ENCODE measurements at places on chromosomes 6 and 20.
A peak's percentile ranks its signal among the peaks of the same experiment; 100 is the strongest.

- no peak for DNase-seq
Observed at GRCh38 chr20:50892394-50892793, 38.8 kb downstream of the ADNP start.

DNA sequence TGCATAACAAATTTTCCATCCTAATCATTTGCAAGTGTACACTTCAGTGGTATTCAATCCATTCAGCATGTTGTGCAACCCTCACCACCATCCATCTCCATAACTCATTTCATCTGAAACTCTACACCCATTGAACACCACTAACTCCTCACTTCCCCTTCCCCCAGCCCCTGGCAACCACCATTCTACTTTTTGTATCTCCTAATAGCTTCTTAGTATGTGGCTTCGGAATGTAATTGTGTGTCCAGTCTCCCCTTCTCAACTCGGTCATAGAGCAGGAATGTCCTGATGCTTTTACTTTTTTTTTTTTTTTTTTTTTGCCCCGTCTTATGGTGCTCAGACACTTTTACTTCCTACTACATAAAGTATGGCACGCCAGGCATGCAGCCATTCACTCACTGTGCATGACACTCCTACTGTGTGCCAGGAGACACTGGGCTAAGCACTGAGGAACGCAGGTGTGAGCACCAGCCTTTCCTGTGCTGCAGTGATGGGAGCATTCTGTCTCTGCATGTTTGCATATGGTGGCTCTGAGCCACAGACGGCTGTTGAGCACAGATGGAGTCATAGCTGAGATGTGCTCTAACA, 15.3 kb downstream of the HCK start:
- no peak for DNase-seq

DNA sequence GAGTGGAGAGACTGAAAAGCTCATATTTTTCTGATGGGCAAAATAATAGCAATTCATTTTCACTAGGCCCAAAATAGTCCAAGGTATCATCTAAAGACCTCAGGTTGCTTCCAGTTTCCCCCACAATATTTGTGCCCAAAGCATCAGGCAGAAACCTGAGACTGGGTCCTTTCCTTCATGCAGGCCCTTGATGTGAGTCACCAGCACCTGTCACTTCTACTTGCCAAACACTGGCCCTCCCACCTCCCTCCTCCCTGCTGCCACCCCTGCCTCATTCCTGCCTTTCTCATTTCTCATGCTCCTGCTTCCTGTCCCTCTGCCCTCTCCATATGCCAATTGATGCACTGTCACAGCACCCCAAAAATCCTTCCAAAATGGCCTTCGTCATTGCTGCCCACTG, 230.4 kb upstream of the CST7 start:
- DNase-seq, result peak; percentile 35

DNA sequence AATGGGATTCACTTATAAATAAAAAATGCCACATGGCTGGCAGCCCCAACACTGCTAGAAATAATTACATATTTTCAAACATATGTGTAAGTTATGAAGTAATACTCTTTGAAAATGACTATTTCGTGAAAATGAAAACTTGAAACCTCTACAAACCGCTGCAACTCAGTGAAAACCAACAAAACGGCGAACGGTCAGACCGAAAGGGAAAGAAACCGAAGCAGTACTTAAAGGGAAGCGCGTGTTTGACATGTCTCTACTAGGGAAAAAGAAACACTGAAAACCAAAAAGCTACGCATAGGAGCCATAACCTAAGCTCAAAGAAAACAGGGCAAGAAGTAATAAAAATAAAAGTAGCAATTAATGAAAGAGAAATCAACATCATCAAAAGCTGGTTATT, 121.0 kb upstream of the GGTLC1 start:
- DNase-seq, result no peak

- DNase-seq, result no peak
Observed at GRCh38 chr20:57856658-57857057, 146.8 kb upstream of the PMEPA1 start.

- no peak for DNase-seq
Observed at GRCh38 chr6:61886608-61887259, 399.3 kb downstream of the KHDRBS2 start.

- DNase-seq, result no peak
Observed at GRCh38 chr6:92404281-92404680, 1015.1 kb downstream of the EPHA7 start.

GRCh38 chr6:26214803-26215584, 127.8 kb downstream of the HFE start:
- no peak for DNase-seq

DNA sequence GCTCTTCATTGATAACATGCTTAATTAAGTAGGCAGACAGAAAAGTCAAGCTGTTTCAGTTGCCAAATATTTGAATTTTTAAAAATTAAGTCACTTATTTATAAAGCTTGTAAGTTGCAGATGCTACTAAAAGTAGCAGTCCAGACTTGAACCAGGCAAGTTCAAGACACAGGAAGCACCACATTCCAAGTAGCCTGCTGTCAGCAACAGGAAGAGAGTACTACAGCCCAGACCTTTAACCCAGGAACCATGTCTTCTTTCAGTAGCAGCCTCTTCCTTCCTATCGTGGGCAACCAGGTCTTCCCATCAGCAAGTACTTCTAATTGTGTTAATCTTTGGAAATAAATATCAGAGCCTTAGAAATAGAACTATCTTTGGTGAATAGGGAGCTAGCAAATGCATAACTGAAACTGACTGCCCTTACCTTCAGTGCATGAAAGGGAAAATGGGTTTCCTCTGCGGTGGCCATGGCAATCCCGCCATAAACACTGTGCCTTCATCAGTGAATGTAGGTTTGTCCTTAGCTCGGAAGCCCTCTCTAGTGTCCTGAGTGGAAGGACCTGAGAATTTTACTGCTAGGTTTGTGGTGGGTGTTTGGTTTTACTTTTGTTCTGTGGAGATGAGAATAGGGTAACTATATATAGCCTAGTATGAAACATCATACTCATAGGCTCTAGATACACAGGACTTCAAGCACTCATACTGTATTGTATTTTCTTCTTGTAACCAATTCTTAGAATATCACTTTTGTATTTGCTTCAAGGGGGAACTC, 95.6 kb downstream of the SYCP2 start:
- no peak for DNase-seq

- no peak for DNase-seq
Observed at GRCh38 chr6:71544028-71544427, 255.4 kb downstream of the OGFRL1 start.

GRCh38 chr6:143822584-143823024, 20.5 kb upstream of the LTV1 start:
- no peak for DNase-seq

DNA sequence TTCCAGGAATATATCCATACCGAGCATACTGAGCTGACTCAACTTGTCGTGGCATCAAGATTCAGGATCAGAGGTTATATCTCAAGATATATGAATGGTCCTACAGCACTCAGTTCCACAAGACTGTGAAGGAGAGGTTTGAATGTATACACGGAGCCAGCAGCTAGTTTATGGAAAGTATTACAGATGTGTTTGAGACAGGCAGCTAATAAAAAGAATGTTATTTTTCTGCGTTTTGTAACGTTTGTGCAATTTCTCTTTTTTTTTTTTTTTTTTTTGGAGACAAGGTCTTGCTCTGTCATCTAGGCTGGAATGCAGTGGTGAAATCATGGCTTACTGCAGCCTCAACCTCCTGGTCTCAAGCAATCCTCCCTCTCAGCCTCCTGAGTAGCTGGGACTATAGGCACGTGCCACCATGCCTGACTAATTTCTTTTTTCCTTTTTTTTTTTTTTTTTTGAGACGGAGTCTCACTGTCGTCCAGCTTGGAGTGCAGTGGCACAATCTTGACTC, 3.4 kb upstream of the FAM110A start:
- no peak for DNase-seq

DNA sequence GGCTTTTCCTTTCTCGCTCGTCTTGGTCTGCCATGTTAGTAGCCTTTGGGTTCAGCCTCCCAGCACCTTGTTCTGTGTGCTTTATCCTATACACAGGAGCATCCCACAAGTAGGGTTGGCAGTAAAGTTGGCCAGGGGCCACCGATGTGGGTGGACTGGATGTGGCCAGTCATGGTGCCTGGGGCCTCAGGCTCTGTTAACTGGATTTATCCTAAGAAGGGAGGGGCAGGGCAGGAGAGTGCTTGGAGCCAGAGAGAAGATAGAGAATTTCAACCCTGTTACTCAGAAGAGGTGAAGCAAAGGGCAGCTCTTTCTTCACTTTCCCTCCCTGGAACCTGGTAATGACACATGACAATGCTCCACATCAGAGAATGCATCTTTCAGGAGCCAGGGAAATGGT, 14.1 kb upstream of the SIRPB2 start:
- DNase-seq, result no peak

DNA sequence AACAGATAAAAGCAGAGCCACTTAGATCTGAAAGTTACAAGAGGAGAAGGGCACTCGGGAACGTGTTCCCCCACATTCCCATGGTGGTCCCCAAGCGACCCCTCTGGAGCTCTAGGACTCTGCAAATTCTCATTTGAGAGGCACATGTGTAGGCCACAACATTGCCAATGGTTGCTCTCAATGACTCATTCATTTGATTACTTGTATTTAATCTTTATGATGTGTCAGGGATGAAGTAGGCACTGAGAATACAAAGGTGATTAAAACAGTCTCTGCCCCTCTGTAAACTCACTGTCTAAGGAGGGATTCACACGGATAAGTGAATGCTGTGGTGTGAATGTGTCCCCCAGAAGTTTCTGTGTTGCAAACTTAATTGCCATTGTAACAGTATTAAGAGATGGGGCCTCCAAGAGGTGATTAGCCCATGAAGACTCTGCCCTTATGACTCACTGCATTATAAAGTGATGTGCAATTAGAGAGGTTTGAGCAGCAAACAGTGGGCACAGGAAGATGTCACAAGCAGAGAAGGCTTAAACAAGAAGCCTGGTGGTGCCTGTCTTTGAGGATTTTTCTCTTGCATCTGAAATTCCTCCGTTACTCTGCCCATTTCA, 34.0 kb upstream of the TRAM2 start:
- no peak for DNase-seq

DNA sequence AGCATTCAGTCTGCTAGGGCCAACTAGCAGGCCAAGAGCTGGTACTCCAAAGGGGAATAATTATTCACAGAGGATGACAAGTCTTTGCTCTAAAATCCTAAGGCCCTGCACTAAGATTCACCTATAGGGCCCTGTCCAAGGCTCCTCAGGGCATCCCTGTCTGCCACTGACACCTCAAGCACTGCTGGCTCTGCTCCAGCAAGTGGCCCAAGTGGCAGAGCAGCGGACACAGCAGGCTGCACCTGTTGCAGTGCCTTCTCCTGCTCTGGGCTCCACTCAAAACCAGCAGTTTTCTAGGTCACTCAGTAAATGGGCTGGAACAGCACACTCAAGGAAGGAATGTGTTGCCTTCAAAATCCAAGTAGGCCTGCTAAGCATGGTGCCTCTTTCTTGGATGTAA, 36.4 kb upstream of the SMOC2 start:
- DNase-seq, result no peak

DNA sequence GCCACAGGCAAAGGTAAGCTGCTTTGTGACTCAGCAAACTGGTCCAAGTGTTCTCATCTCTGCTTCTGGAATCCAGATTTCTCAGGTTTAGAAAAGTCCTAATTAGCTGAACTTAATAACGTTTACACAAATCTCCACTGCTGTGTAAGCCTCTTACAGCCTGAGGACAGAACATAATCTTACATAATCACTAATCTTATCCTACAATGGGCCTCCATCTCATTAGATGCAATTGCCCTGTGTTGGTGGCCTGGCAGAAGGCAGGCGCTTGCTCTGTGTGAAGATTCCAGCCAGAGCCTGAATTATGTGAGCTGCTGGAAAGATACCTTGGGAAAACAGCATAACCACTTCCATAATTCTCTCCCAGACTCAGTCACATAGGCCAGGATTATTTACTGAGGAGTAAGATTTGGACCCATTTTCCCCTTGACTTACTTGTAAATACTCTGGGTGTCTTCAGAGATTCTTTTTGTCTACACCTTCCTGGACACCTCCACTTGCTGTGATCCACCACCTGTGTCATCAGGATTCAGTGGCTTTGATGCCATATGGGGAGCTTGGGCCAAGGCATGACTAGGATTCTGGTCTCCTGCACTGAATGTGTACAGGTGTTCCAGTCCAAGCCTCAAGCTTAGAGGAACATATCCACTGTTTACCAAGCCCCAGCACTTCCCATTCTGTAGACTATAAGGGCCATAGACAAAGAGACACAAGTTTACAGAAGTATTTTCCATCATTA, 104.4 kb downstream of the C6orf118 start:
- no peak for DNase-seq
